Caudate nucleus (tissue), 63 donors: ENCODE measurements at places on chromosomes 7 and 10.

DNA sequence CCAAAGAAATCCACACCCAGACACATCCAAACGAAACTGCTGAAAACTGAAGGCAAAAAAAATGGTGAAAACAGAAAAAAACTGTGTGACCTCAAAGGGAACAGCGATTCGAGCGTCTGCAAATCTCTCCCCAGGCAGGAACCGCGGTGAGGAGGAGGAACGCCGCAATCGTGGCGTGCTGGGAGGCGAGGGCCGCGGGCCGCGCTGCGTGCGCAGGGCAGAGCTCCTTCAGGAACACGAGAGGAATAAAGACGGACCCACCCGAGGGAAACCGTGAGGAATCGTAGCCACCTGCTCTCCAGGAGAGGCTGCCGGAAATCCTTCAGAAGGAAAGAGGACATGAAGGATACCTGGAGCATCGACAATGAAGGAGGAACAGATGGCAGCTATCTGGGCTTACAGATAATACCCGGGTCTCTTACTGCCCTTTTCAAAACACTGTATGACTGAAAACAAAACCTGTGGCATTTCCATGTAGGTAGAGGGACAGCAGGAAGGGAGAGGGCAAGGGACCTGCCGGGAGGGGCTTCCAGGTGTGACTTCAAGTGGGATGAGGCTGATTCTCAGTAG is 266.0 kb downstream of the MAD1L1 start:
- DNase-seq: no peak

DNA sequence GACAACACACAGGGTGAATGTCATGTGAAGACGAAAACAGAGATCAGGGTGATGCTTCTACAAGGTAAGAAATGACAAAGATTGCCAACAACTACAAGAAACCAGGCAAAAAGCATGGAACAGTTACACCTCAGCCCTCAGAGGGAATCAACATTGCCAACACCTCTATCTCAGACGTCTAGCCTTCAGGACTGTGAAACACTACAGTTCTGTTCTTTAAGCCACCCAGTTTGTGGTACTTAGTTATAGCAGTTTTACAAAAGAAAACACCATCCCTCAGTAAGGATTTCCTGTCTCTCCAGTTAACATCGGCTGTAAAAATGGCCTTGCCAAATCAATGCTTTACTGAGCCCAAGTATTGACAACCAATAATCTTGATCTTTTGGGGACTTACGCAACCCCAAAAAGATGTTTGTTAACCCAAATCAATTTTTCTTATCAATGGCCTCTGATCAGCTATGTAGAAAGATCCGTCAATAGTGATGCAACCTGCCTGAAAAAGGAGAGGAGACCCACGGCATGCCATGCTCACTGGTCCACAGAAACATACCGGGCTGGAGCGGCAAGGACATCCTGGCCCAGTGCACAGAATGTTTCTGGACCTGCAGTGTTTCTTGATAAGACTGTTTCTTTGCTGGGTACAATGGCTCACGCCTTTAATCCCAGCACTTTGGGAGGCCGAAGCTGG is 44.0 kb downstream of the AKR1D1 start:
- no peak for DNase-seq

- no peak for DNase-seq
Measured at GRCh38 chr10:93874309-93875031, 19.3 kb upstream of the SLC35G1 start.

DNA sequence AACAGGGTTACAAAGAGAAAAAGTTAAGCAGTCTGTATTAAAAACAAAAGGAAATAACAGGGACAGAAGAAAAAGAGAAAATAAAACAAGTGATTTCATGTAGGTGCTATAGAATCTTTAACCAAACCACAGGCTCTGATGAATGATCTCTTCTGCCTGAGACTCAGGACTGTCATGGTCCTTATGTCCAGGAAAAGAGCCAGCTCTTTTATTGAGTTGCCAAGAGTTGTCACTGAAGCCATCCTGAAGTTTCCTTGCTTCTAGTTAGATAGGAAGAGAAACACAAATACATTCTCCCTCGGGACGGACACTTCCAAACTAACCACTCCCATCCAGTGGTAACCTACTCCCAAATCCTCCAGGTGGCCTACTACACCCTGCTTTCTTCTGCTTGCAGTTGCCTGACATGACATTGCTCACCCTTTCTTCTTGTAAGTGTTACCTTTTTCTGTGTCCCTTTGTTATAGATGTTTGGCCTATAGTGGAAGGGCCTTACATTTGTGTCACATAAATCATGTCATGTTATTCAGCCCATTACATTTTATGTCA is 346.7 kb downstream of the NRG3 start:
- no peak for DNase-seq

DNA sequence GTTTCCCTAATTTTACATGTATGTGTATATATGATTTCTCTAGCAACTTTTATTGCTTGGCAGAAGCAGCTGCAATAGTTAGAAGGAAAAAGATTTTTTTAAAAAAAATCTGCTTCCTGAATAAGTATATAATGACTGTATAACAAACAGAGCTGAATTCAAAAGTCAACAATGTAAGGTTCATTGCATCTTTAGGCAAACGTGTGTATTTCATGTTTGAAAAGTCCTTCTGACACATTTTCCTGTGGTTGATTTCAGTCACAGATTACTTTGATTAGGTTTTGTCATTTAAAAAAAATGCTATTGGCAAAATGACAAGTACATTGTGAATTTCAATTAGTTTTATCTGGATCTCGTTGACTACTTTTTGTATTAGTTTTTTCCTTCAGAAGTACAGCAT is 231.0 kb downstream of the CSTF2T start:
- DNase-seq: no peak
